Endothelial cell of umbilical vein (primary cell): ENCODE measurements at places on chromosomes 5 and 9. TPM values are rescaled to one million over a fixed set of nuclear protein-coding genes. Genes with fewer than 3 reads are reported as not detected.

DNA sequence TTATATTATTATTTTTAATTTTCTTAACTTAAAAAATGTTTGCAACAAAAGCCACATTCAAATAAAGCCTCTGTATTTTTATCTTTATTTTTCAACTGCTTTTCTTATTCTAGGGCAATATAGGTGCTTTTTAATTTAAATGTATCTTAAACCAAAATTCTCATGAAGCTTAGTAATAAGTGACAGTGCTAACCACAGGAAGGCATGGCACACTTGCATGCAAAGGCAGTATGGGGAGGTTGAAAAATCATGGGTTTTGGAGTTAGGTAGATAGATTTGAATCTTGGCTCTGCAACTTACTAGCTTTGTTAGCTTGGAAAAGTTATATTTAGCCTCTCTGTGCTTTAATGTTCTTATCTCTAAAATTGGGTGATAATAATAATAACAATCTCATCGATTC lies 458.0 kb downstream of the DMAC1 start:
- no peak for DNase-seq

DNA sequence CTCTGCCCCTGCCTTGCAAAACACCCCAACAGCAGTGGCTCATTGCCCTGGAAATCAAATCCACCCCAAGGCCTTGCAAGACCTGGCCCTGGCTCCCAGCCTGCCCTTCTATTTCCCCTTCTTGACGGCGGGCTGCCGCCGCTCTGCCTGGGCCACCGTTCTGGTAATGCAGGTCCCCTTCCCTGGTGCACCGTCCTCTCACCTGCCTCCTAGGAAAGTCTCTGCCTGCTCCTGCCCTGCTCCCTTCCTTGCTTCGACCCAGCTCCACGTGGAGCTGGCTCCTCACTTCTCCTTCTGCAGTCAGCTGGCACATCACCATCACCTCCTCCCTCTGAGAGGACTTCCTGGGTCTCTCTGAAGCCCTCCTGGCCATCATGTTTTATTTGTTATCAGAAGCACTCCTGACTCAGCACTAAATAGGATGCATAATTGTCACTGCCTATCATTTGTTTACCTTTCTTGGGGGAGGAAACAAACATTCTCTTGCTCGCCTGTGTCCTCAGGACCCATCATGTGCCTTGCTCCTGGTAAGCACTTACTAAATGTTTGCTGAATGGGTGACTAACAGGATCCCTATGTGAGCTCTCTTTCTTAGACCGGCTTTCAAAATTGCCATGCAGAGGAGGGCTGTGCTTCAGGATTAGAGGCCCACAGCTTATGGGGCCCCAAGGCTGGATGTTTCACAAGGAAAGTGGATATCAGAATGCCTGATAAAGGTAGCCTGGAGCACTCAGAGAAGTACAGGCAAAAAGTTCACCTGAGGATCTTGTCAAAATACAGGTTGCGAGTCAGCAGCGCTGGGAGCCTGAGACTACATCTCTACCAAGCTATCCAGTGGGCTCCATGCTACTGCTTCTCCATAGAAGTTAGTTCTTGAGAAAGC lies 19.6 kb upstream of the C5orf47 start:
- DNase-seq, result no peak

DNA sequence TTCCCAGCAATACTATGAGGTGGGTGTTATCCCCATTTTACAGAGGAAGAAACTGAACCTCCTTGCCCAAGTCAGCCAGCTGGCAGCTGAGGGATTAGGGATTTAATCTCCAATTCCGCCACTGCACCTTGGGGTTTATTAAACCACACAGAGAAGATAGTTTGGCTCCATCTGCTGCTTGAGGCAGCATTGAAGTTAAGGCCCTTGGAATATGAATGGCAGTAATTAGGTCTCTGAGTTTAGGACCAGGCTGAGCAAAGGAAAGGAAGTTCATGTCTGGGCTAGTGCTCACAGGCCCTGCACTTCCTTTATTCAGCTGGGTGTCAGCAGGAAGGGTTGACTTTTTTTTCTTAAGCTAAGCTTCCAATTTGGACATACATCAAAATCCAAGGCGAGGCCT lies 86.9 kb upstream of the GDNF start:
- no peak for DNase-seq

- no peak for DNase-seq
These were observed 242.2 kb downstream of the PJA2 start for GRCh38 chr5:109167586-109167985.

DNA sequence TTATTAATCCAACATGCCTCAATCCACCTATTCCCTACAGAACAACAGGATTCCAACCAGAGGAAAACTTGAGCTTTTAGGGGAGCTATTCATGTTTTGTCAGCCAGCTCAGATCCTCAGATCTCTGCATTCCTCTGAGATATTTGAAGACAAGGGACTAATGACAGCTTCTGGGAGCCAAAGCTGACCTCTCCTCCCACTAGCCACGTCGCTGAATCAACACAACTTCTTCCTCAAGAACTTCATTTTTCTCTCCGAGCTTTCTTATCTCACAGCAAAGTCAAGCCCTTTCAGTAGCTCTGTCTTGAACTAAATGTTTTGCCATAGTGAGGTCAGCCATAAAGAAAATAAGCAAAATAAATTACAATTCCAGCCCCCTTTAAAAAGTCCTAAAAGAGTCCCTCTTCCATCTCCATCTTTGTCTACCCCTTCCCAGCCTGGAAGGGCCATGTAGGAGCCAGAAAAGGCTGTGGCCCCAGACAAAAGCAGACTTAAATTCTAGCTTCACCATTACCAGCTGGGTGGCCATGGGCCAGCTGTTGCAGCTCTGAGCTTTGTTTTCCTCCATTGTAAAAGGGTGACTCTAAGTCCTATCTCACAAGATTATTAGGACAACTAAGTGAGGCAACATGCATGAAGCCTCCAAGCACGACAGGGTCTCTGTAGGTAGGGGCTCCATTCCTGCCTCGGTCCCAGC lies 65.0 kb downstream of the HSD17B3 start:
- no peak for DNase-seq

GRCh38 chr5:74502479-74502950 lies 138.0 kb downstream of the ENC1 start:
- DNase-seq, result peak; percentile 75

DNA sequence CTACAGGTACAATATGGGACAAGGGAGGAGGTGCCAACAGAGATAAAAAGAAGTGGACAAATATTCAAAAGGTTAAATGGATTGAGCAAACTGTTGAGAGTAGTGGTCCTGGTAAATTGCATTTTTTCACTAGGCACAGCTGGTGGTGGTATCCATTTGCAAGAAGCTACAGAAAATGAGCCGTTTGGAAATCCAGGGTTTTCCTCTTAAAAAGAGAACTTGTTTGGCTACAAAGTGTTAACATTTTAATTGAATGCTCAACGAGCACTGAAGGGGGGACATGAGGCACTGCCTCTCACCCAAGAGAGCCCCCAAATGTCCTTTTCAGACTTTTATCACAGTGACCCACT lies 491 bp upstream of the ZCCHC9 start:
- DNase-seq, result no peak

DNA sequence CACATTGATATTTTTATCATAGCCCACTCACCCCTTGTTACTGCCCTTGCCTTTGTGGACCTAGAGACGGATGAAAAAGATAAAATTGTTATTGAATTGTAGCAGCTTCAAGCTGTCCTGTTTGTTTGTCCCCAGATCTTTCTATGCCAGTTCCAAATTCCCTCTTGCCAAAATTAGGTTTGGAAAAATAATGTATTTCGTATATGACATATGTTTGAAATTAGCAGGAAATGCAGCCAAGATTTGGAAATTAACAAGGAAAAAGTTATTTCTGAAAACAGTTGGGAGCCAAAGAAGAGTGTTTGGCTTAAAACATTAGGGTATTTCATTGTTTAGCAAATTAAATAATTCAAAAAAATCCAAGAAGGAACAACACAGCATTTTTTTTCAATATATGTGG lies 33.5 kb downstream of the SPATA31D1 start:
- DNase-seq, result no peak

GRCh38 chr9:124513376-124513994 lies 6.3 kb upstream of the NR5A1 start:
- no peak for DNase-seq

DNA sequence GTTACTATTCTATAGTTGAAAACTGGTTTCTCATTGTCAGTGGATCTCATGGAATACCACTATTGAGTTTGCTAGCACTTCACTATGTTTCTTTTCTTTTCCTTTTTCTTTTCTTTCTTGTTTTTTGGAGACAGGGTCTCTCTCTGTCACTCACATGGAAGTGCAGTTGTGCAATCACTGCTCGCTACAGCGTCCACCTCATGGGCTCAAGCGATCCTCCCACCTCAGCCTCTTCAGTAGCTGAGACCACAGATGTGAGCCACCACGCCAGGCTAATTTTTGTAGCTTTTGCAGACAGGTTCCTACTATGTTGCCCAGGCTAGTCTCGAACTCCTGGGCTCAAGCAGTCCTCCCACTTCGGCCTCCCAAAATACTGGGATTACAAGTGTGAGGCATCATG lies 42.7 kb upstream of the VCAN start:
- no peak for DNase-seq

- DNase-seq, result no peak
These were observed 619.4 kb downstream of the PDE4D start for GRCh38 chr5:59274106-59274636.

GRCh38 chr5:64977779-64978178 lies 209.0 kb downstream of the CWC27 start:
- DNase-seq, result no peak

DNA sequence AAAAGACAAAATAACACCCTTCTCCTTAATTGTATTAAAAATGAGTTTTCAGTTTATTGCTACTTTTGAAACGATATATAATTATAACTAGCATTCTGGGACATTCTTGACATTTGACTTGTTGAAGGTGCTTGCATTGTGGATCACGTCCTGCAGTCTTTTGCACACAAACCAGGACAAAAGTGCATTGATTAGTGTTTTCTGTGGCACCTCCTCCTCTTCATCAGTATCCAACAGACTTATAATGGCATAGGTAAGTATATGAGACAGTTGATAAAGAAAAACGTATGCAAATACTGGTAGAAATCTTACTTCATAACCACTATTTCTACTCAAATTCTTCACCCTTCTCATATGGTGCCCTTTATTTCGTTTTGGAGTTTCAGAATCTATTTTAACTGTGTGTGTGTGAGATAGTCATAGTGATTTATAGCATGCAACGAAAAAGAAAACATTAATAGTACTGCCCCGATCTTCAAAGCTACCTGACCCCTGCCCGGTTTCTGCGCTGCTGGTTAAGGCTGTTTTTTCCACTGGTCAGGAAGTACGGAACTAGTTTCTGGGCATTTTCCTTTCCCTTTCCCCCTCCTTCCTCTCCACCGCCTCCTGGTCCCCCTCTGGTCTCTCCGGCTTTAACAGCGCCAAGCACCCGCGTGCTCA lies 639 bp upstream of the RASA1 start:
- no peak for DNase-seq

DNA sequence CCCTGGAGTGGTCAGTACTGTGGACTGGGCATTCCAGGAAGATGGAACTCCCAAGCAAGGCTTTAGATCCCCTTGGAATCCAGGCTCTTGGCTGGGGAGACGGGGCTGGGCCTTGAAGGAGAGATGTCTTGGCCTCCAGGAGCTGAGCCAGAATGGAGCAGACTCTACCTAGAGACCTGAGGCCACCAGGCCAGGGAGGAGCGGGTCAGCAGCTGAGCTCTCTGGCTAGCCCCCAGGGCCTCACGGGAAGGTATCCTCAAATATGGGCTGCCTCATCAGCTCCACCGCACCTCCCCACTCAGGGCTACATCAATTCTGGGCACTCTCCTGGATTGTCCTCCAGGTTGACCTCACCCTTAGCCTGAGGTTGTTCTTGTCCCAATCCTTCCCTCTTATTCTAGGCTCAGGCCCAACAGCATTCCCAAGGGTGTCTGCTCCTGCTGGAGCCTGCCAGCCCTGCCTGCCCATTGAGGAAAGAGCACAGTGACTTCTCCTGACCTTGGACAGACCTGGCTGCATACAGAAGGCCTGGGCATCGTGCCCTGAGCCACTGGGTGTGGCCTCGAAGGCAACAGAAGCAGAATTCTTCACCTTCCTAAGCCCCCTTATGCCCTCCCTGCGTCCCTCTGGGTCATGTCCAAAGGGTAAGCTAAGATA lies 3.0 kb upstream of the PDLIM4 start:
- DNase-seq, result no peak

DNA sequence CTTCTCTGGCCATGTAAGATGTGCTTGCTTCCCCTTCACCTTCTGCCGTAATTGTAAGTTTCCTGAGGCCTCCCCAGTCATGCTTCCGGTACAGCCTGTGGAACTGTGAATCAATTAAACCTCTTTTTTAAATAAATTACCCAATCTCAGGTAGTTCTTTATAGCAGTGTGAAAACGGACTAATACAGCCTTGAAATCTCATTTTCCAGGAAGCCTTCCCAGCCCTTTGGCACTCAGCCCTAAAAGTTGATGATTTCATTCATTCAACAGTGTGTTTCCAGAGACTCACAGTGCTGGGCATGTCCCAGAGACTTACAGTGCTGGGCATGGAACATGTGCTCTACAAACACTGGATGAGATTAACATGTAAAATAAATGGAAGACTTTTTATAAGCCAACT lies 135.8 kb downstream of the DCP2 start:
- DNase-seq, result peak; percentile 78

- DNase-seq, result no peak
These were observed 599.9 kb downstream of the SEMA5A start for GRCh38 chr5:8945972-8946371.

- DNase-seq, result no peak
These were observed 42.6 kb downstream of the NPR3 start for GRCh38 chr5:32753765-32754164.

DNA sequence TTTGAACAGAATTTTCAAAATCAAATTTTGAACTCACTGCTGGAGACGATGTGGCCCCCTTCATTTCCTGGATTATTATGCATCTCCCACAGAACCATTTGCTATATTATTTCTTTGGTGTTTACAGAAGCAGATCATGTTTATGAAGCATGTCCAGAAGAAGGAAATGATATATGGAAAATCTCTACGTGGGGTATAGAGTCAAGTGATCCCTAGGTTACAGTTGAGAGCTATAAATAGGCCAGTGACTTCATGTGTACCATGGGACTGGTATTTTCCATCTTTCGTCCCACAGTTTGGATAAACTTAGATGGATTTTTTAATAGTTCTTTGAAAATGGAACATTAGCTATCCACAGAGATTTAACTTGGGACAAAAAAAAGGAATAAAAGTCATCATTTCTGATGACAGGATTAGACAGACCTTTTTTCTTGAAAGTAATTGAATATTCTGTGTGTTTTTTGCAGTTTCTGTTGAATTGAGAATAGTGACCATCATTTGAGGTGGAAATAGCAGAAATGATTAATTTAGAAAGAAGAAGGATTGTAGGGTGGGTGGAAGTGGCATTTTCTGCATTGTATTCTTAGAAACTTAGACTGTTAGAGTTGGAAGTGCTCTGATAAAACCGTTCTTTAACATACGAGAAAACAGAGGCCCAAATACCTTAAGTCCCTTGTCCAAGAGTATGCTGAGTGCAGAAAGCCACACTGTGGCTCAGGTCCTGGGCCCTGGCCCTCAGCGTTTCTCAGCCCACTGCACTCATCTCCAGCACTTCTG lies 136.4 kb downstream of the PIP5K1B start:
- no peak for DNase-seq

The IL11RA gene
- 13.6 and 15.3 TPM in 2 replicates for total RNA-seq

The HK3 gene
- total RNA-seq, result not detected in 2 replicates

The IFNA21 gene
- not detected in 2 replicates for total RNA-seq

The CCIN gene
- total RNA-seq, result 0.22 and 0.44 TPM in 2 replicates

The ACTBL2 gene
- total RNA-seq, result not detected in 2 replicates

The CYLC2 gene
- not detected in 2 replicates for total RNA-seq
